Lower lobe of right lung (tissue), 2 donors: ENCODE measurements at places on chromosomes 16 and 17. TPM values are rescaled to one million over a fixed set of nuclear protein-coding genes. Genes with fewer than 3 reads are reported as not detected.

IL32 gene
- 79.1 TPM for total RNA-seq

GRCh38 chr17:795721-796120 is 13.6 kb downstream of the MRM3 start:
- no peak overlapping the region for H3K27ac ChIP-seq
- peaks cover 14% of the 10 kb centered on the region for H3K4me1 ChIP-seq
- no peak overlapping the region for H3K4me3 ChIP-seq
- H3K27me3 ChIP-seq, result no peaks in the 10 kb centered on the region

- H3K4me1 ChIP-seq, result peaks cover 25% of the 10 kb centered on the region
- H3K27me3 ChIP-seq, result no peaks in the 10 kb centered on the region
Observed at GRCh38 chr16:57341062-57341440, 17.5 kb upstream of the CCL22 start.

GRCh38 chr16:85270374-85270773 is 158.1 kb upstream of the CIBAR2 start:
- H3K4me1 ChIP-seq, result no peaks in the 10 kb centered on the region
- H3K36me3 ChIP-seq, result no peaks in the 10 kb centered on the region
- no peaks in the 10 kb centered on the region for H3K27me3 ChIP-seq
- DNase-seq, result no peak
- no peak overlapping the region for H3K4me3 ChIP-seq

- no peak for DNase-seq
- no peaks in the 10 kb centered on the region for H3K36me3 ChIP-seq
- H3K4me1 ChIP-seq, result peaks cover 9% of the 10 kb centered on the region
Observed at GRCh38 chr17:47996201-47996600, 25.3 kb downstream of the CDK5RAP3 start.
